ENCODE measurements at places on chromosomes 1 and 21.
A peak's percentile ranks its signal among the peaks of the same experiment; 100 is the strongest.

DNA sequence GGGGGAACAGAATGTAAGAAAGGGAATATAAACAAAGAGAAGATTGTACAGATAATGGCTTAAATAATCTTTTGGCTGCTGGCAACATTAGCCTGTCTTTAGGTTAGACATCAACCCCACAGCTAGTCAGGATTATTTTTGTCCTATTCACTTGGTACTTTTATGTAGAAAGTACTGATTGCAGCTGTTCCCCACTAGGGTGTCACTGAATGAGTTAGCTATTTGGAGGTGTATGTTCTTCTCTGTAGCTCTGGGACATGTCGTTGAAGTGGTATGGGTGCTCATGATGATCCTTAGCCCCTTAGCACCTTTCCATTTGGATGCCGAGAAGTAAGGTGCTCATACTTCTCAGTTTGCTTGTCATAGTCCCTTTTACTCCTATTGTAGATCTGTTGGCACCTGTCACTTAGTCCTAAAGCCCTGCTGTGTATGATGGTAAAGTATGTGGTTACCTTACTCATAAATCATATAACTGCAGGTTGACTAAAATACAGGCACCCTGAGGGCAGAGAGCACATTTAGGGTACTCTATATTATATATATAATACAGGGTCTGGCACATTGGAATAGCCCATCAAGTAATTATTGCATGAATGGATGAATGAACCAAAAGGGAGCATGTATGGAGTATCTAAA is 64.6 kb downstream of the USP25 start:
- DNase-seq = no peak

DNA sequence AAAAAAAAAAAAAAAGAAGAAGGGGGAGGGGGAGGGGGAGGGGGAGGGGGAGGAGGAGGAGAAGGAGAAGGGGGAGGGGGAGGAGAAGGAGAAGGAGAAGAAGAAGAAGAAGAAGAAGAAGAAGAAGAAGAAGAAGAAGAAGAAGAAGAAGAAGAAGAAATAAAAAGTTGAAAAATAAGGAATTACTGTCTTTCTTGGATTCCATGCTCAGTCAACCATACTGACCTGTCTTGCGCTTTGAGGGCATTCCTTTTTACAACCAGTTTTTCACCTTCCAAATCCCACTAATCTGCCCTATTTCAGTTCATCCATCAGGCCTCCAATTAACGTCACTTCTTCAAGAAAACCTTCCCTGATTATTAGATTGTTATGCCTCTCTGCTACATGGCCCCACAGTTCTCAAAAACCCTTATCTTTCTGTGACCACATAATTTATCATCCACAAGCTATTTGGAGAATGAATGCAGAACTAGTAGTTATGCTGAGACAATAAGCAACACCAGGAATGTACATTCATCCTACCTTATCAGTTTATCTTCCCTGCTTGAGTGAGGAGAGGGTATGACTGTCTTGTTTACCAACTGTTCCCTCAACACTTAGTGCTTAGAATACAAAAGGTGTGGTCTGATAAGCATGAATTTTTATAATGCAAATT is 57.5 kb upstream of the GUCA2A start:
- no peak for DNase-seq

DNA sequence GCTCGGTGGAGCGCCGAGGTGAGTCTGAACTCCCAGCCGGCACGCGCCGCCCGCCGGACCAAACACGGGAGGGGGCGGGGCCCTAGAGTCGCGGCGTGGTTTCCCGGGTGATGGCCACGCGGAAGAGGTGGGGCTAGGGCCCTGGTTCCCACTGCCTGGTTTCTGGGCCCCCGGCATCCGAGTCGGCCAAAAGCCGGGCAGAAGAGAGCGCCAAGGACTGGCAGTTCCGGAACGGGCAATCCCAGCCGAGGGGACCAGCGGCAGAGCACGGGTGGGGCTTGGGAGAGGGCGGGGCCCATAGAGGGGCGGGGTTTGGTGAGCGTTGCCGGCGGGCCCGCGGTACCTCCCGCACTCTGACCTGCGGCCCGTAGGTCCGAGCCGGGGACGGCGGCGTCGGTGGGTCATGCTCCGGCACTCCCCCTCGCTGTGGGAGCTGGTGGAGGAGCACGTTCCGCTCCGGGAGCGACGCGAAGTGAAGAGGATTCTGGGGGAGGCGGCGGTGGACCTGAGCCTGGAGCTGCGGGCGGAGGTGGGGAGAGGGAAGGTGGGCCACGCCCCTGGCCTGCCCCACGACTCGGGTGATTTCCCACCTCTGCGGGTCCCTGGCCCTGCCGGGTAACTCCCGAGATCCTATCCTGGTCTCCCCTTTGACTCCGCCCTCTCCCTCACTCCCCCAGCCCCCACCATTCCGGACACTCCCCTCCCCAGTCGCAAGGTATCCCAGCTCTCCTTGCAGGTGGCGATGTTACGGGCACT is at the start of gene CCDC24:
TSS of gene CCDC24 (plus strand) at position 124 of the 756 bp plus-strand sequence. CDS start at position 404, 280 bp downstream.
- DNase-seq = peak; percentile 65

DNA sequence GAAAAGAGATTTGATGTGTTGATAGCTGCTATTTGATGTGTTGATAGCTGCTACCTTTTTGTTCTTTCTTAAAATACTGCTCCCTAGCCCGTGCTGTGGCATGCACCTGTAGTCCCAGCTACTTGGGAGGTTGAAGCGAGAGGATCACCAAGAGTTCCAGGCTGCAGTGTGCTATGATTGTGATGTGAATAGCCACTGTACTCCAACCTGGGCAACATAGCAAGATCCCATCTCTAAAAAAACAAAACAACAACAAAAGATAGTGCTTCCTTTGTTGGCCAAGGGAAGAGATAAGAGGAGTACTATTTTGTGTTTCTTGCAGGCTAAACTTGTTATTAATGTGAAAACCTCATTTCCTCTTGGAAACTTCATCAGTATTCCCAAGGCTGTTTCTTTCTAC is 6.1 kb downstream of the GPSM2 start:
- DNase-seq = no peak

DNA sequence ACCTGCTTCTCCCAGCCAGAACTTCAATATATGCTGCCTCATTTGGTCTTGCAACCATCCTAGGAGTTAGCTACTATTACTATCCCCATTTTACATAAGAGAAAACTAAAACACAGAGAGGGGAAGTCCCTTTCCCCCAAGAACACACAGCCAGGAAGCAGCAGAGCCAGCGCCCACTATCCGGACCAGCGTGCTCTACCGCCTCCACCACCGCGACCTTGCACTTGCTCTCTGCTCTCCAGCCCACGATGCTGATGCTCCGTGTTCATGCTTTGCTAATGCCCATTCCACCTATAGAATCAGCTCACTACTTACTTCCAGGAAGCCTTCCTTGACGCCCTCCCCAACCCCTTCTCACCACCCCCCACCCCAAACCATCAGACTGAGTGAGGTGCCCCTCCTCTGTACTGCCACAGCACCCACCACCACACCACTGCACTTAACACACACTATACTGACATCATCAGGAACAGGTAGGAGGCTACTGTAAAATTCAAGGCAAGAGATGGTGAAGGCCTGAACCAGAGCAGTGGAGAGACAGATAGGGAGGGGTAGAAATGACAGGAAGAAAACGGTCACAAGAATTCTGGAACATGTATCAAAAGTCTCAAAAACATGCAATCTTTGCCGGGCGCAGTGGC is 9.4 kb downstream of the TMEM53 start:
- no peak for DNase-seq

GRCh38 chr1:83545066-83545862 is 453.7 kb downstream of the TTLL7 start:
- no peak for DNase-seq

- DNase-seq = no peak
These were observed 10.6 kb downstream of the HLX start for GRCh38 chr1:220889848-220890287.

DNA sequence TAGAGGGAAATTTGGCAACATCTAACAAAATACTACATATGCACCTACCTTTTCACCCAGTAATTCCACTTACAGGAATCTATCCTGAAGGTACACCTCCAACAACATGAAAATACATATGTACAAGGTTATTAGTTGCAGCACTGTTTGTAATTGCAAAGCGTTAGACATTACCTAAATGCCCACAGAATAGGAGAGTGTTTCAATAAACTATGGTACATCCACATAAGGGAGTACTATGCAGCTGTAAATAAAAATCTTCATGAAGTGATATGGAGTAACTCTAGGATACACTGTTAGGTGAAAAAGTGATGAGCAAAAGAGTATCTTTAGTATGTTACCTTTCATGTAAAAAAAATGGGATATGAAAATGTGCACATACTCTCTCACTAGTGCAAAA is 126.1 kb downstream of the ACBD6 start:
- no peak for DNase-seq

- no peak for DNase-seq
These were observed 6.6 kb upstream of the GNG12 start for GRCh38 chr1:67839826-67840225.

Data from stimulated activated effector memory CD8-positive, alpha-beta T cell treated with anti-CD3 and anti-CD28 coated beads, Interleukin-12 subunit alpha, Interleukin-12 subunit beta, amount 100 ng/mL, for 72 hours (primary cell).